ENCODE measurements at places on chromosomes 2 and 18.

DNA sequence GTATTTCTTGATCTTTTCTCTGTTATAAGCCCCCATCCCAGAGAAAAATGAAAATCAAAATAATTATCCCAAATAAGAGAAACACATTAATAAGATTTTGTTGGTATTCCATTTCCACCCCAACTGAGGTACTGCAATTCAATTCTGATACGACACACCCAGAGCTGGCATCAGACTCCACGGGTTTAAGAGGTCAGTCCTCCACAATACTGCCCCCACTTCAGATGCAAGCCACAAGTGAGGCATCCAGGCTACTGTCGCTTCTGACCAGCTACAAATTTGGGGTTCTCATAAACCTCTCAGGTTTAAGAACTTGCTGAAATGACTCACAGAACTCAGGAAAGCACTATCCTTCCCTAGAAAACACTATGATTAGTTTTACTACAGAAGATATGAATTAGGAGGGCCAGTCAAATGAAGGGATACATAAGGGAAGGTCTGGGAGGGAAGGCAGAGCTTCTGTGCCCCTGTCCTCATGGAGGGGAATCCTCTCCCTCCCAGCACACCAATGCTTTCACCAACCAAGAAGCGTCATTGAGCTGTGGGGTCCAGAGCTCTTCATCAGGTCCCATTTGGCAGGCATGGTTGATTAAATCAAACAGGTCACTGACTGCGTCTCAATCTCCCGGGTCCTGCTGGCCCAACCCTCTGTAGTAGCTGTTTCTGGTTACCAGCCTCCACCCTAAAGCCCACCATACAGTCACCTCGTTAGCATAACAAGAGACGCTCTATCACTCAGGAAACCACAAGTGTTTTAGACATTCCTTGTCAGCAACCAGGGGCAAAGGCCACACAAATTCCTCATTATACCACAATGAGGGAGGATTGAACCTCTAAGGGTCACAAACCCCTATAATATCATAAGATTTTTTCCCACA, 46.2 kb downstream of the IWS1 start:
- no peak for DNase-seq

DNA sequence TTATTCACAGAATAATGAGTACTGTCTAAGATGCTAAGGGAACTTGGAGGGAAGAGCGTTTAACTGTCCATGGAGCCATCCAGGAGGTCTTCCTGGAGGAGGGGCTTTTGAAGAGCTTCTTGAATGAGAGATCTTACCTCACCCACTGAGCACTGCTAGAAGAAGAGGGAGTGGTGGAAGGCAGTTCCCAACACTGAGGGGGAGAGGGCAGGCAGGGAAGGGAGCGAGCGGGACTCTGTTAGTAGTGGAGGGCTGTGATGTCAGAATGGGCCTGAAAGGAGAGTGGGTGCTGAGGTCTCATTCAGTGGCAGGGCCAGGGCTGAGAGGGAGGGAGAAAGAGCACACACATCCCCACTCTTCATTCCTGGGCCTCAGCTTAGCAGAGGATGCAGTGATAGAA, 65.0 kb downstream of the NCK2 start:
- DNase-seq = no peak

DNA sequence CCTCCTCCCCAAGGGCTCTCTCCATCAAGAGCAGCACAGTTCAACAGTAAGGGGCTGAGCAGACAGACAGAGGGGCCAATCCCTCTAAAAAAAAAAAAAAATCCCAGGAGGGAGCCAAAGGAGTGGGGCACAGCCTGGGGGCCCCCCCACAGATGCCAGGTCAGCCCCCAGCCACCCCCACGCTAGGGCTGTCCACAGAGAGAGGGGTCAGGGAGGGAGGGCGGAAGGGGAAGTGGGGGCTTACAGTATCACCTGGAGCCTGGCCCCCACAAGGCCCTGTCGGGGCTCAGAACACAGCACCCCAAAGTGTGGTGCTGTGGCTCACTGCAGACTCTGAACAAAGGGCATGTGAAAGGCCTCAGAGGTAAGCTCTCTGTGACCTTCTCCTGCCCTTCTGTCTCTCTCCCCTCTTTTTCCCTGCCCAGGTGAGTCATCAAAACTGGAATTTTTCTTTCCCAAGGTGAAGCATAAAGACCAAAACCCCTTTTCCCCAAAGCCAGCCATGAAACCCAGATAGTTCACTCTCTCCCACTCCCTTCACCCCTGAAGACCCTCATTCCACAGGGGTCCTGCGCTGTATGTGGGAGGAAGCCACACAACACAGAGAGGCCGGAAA, 13.9 kb downstream of the BIN1 start:
- DNase-seq = no peak

DNA sequence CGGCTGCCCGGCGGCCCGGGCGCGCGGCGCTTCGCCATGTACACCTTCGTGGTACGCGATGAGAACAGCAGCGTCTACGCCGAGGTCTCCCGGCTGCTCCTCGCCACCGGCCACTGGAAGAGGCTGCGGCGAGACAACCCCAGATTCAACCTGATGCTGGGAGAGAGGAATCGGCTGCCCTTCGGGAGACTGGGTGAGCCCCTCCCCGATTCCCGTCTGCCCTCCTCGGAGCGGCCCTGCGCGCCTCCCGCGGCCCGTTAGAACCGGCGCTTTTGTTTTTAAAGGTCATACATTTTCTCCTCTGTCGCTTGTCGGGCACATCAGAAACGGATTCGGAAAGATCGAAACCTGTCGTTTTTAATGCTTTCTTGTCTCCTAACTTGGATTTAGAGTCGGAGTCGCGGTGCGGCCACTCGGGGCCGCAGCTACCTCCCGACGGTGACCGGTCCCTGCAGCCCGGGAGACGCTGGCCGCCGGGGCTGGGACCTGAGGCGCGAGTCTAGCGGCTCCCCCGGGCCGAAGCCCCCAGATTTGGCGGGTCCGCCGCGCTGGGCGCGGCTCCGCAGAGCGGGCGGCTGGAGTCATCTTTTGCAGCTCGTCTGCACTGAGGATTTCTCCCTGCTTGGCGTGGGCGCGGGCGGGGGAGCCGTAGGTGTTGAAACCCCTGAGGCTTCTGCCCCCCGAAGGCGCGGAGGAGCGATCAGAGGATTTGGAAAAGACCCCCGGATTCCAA, 519 bp downstream of the TTL start:
- no peak for DNase-seq

DNA sequence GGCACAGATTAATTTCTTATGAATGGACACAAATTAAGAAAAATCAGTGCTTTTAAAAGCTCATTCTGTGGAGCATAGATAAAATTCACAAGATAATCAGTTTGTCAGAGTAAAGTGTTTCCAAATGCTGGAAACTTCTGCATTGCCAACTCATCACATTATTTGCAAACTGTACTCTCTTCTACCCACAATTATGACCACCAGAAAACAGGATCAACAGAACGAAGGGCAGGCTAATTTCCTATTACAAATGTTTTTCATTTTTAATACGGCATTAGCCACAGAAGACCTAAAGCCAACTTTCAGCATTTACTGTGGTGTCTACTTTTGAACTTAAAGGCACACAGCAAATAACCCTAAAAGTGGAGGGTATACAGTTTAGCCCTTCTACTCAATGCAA, 6.0 kb downstream of the IRS1 start:
- no peak for DNase-seq

GRCh38 chr2:11787991-11788390, 41.6 kb downstream of the LPIN1 start:
- no peak for DNase-seq

DNA sequence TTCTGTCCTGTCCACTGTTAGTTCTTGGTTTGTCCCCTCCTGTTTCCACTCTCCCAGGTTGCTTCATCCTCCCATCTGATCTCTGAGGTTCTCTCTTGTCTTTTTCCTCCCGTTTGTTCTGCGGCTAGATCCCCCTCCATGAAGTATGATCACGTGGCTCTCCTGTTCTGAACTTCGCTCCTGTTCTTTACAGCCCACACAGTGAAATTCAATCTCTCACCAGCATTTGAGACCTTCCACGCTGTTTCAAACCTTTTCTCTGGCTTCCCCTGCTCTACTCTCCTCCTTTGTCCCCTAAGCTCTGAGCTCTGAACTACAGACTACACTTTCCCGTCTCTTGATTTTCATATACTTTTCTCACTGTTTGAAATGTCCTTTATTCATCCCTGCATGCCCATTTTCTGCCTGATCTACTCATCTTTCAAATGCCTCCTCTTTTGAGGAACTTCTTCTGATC, 83.5 kb downstream of the OSBPL6 start:
- DNase-seq = no peak

- DNase-seq = no peak
These were observed 99.3 kb downstream of the BIN1 start for GRCh38 chr2:127007652-127008051.

- DNase-seq = no peak
These were observed 75.4 kb downstream of the TAF4B start for GRCh38 chr18:26301681-26302080.

- no peak for DNase-seq
These were observed 122.6 kb upstream of the XPO1 start for GRCh38 chr2:61660511-61661388.

DNA sequence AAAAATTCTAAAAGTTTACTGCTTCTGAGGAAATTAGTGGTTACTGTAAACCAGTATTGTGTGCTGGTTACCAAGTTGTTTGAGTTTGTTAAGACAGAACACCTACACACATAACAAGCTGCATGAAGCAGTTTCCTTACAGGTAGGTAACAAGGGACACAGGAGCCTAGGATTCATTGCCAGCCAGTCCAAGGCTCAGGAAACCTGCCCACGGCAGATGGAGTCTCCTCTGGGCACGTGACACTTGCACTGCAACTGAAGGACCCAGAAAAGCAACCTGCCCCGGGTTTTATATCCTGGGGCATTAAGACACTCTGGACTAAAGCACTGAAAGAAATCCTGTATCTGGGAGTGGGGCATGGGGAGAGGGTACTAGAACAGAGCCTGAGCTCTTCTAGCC, 639.3 kb downstream of the ADCYAP1 start:
- DNase-seq = no peak

GRCh38 chr2:113724010-113724409, 32.4 kb downstream of the SLC35F5 start:
- DNase-seq = no peak

All from stimulated activated CD8-positive, alpha-beta memory T cell treated with anti-CD3 and anti-CD28 coated beads, Interleukin-7, amount 100 ng/mL, for 1 hour (primary cell).